ENCODE measurements at places on chromosomes 6 and 20.

DNA sequence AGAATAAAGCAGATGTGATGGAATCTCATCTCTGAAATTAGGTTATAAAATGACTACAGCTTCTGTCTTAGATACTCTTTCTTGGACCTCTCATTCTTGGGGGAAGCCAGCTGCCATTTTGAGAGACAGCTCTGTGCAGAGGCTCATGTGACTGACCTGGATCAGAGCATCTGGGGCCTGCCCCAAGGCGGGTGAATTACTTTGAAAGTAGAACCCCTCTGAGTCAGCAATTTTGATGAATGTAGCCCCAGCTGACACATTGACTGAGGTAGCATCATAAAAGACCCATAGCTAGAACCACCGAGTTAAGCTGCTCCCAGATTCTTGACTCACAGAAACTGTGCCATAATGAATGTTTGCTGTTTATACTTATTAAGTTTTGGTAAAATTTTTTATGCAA lies 124.5 kb downstream of the THEMIS start:
- DNase-seq: no peak

DNA sequence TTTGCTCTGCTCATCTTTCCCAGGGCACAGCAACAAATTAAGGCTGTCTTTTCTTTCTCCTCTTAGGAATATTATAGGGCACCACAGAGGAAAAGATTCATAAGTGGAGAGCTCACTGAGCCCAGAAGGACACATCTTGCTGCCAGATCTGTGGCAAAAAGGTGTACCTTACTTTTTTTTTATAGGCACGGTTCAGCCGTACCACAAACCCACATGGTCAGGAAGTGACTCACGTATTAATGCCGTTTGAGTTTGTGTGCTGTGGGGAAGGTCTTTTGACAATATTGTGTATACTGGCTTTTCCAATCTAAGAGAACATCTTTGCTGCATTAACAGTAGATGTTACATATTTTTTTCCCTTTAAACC lies 28.4 kb downstream of the PAQR8 start:
- DNase-seq: no peak

- no peak for DNase-seq
These were observed 33.1 kb downstream of the SRC start for GRCh38 chr20:37378785-37379598.

DNA sequence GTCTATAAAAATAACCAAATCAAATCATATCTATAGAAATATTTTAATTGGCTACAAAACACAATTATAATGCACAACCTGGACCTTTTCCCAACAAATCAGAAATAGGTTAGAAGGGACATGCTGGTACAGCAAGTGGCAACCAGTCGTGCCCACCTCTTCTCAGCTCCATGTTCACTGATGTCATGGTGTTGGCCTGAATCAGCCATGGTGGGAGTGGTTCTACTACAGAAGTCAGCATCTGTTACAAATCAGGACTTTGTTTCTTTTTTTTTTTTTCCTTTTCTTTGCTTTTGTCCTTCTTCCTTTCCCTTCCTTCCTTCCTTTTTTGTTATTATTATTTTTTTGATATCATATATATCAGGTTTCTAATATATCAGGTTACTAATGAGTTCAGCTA lies 91.2 kb downstream of the RALGAPA2 start:
- no peak for DNase-seq

DNA sequence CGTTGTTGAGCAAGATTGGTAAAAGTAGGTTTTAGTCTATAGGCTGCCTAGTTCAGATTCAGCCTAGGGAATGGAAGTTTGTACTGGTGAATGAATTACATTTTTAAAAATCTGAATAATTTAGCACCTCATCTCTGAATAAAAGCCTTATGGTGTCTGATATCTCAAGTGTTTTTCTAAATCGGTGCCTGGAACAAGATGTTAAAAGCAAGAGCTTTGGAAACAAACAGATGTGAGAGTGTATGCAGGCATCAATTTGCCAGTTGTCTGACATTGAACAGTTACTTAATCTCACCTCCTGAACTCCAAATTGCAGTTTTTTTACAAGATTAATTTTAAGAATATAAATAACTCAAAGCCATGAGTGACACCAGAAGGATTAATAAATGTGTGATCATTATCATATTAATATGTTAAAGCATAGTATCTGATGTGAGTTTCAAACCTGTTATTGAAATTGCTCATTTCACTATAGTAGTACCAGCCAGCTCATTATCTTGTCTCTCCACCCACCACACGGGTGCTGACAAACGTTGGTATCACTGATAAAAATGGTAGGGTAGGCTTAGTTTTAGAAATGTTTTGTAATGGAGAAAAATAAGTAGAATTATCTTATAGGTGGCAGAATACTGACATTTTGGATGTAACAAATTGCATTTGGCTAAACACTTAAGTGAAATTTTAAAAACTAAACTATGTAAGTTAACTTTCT lies 157.3 kb downstream of the FAM83B start:
- DNase-seq: no peak

GRCh38 chr20:46253391-46253790 lies 54.9 kb downstream of the CDH22 start:
- DNase-seq: peak; percentile 41

DNA sequence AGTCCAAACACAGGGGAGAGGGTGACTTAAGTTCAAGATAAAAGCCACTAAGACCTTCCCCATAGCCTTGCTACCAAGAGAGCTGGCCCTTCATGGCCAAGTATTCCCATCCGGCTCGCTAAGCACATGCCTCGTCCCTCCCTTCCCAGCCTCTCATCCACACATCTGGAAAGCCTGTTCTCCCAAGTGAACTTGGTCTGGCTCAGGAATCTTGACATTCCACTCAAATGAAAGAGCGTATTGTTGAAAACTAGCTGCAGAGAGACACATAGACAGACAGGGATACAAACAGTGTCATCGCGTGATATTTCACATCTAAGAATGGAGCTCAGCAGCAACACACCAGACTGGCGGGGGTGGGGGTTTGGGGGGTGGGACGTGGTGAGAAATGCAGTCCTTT lies 182.8 kb upstream of the FOXQ1 start:
- DNase-seq: no peak

DNA sequence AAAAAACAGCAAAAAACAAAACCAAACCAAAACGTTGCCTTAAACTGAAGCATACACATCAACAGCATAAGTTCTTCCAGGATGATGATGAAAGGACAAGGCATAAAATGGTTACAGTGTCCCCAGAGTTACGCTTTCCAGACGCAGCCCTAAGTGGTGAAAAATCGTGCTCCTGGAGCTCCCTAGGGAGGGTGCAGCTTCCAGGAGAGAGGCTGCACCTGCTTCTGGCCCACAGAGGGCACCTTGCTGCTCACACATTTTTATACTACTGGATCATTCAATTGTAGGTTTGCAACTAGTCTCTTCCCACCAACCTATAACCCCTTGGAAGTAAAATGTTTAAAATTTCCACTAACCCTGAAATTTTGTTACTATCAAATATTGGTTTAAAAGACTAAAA lies 115.0 kb downstream of the PRKN start:
- no peak for DNase-seq

GRCh38 chr6:105744815-105745214 lies 341.3 kb upstream of the PRDM1 start:
- DNase-seq: no peak

All from cerebellar nuclear complex (tissue), 1 donor.